Activated T-helper 17 cell treated with anti-CD3 and anti-CD28 coated beads, Interleukin-2, amount 50 U/mL, for 72 hours (primary cell): ENCODE measurements at places on chromosomes 5 and 9. TPM values are rescaled to one million over a fixed set of nuclear protein-coding genes. Genes with fewer than 3 reads are reported as not detected.

Gene GABRA6
- total RNA-seq = not detected

DNA sequence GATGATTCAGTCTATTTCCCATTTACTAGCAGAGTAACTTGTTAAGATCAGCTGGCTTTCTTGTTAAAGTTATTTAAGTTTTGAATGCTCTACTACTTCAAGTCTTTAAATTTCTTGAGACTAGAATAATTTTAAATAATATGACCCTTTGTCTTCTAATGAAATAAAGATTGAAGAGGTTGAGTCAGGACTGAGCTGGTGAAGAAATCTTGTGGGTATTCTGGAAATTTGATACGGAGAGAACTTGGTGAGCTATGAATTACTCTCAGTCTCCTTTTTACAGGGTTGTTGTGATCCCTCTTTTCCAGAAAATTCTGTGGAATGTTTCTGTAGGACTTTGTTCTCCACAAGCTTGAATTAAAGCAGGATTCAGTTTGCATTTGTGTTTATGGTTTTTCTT, 29.3 kb downstream of the RNF20 start:
- no peak for ATAC-seq

Gene PCDHGC5
- total RNA-seq = not detected

GRCh38 chr5:1789834-1790471, 9.7 kb downstream of the MRPL36 start:
- ATAC-seq = peak; percentile 21

Gene SPATA31D4
- not detected for total RNA-seq
